T-helper 1 cell (primary cell): ENCODE measurements at places on chromosomes 3 and 15.

DNA sequence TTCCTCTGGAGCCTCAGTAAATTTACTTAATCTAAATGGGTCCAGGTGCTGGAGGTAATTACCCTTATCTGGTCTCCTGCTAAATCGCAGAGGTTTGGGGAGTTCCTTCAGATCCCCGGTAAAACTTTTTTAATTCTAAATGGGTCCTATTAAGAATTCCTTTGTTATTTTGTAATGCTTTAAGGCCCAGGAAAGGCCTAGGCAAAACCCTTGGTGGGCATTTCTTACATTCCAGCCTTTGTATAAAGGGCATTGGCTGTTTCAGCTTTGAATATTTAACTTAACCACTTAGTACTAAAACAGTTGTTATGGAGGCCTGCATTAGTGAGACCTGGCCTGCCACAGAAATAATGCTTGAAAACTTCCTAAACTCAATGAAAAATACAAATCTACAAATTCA lies 14.9 kb upstream of the ZNF662 start:
- no peak for DNase-seq

GRCh38 chr3:16789344-16790120 lies 95.2 kb upstream of the PLCL2 start:
- no peak for DNase-seq

GRCh38 chr3:4472312-4472711 lies 5.2 kb upstream of the SUMF1 start:
- DNase-seq, result no peak

DNA sequence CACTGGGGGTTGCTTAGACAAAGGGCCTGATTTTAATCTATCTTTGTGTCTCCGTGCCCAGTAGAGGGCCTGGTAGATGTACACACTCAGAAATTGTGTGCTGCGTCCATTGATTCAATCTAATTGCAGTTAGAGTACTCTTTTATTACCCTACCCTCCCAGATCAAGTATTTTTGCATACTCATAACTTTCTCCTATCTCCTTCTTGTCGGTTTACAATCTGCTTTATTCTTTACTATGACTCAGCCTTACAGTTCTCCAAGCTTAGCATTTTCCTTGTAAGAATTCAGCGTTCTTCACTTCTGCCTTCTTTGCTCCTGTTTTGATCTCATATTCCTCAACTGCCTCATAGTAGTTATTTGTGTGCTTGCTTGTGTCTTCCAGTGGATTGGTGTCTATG lies 124.5 kb upstream of the ARRDC4 start:
- DNase-seq, result no peak

DNA sequence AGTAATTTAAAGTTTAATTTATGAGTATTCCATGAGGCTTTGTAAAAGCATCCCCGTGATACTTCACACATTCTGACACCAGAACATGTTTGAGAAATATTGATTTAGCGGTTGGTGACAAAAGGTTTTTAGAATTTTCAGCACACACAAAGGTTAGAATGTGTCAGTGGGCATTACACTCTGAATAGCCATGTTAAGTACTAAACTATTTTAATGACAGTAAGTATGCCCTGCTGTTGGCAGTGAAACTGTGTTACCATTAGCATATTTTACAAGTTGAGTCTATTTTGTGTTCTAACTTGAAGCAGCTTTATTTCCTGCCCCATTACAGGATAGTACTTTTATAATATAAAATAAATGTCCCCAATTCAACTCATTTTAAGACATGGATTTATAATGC lies 66.5 kb downstream of the ADAMTSL3 start:
- DNase-seq, result no peak

- DNase-seq, result no peak
Observed at GRCh38 chr3:57892423-57892822, 115.8 kb upstream of the FLNB start.

- no peak for DNase-seq
Observed at GRCh38 chr3:178455226-178455625, 81.0 kb upstream of the KCNMB2 start.

GRCh38 chr15:71393383-71393782 lies 278.1 kb downstream of the THSD4 start:
- DNase-seq, result no peak

GRCh38 chr3:177419904-177420601 lies 222.8 kb upstream of the TBL1XR1 start:
- no peak for DNase-seq

DNA sequence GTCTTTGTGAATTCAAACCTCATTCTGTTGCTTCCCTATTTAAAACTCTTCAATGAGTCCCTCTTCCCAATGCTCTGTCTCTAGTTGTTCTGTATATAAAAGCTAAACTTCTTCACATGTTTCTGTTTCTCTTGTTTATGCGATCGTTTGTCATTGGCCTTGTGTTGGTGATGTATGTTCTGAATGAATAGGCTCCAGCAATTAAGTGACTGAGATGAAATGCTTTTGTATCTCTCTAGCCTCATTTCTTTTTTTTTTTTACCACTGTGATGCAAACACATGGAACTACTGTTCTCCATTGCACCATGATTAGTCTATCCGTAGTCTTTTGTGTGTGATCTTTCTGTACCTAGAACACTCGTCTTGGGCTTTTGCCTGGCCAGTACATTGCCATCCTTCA lies 380.5 kb upstream of the TPRG1 start:
- DNase-seq, result no peak

- DNase-seq, result no peak
Observed at GRCh38 chr3:161691677-161692076, 195.1 kb downstream of the OTOL1 start.

DNA sequence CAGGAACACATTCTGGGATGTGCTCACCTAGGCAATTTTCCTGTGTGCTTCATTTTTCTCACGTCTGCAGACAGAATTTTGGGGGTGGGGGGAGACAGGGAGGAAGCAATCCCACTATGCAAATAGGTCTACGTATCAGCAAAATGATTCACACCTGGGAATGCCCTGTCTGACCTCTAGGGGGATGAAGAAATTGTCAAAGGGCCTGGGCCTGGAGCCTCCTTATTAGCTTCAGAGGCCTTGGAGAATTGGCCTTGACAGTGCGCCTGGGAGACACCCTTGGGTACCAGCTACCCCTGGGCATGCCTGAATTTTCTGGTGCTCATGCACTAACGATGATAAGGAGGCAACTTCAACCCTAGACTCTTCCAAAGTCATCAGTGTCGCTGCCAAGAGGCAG lies 207.5 kb downstream of the CADPS start:
- no peak for DNase-seq

GRCh38 chr3:109572301-109572700 lies 235.0 kb upstream of the DPPA4 start:
- DNase-seq, result no peak

DNA sequence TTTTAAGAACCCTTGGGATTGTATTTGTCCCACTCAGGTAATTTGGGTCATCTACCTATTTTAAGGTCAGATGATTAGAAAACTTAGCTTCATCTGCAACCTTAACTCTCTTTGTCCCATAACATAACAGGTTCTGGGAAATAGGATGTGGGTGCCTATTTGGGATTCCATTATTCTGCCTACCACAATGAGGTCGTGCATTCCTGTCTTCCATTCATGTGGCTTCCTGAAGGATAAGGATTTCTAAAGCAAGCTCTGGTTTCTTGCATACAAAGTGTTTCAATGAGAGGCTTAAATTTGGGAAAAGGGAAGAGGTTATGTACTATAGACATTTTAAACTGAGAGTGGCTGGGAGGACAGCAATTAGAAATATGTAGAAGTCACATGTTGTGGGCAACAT lies 190.3 kb downstream of the MCTP2 start:
- DNase-seq, result no peak

DNA sequence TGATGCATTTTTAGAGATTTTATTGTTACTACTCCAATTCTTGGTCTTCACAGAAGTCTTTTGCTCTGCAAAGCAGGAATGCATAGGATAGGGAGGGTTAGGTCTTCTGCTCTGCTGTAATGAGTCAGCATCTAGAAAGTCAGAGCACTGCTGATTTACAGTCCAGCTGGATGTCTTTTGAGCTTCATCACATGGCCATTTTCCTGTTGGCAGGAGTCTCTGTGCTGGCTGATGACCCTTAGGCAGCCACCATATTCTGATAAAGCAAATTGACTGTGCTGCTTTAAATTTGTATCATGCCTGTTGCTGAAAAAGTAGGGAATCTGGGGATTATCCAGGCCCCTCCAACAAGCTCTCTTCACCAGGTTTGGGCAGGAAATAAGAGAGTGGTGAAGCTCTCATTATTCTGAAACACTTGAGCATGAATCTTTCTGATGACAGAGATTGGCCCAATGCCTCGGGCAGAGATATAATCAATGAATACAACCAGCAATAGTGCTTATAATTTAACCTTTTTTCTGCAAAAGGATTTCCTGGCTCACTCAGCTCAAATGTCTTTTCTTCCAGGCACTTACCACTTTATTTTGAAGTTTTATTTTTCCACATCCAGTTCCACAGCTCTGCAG lies 9.7 kb upstream of the CRBN start:
- DNase-seq, result no peak

- no peak for DNase-seq
Observed at GRCh38 chr3:141726483-141726882, 11.6 kb upstream of the RNF7 start.

GRCh38 chr3:15310491-15311370 lies 21.7 kb downstream of the SH3BP5 start:
- peak; percentile 16 for DNase-seq

- DNase-seq, result no peak
Observed at GRCh38 chr3:57910990-57911389, 97.2 kb upstream of the FLNB start.

DNA sequence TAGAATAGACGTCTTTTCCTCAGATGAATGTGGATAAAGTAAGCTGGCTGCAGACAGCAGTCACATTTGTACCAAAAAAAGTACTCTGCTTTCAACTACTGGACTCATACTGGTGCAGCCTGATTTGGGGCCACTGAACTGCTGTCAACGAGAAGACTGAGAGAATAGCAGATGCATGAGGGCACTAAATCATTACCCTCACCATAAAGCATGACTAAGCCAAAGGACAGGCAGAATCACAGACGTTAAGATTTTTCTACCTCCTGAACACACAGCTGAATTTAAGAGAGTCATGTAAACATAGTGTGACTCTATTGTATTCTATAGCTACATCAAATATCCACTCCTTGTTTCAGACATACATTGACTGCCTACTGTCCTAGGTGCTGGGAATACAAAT lies 67.8 kb upstream of the CDAN1 start:
- no peak for DNase-seq

- no peak for DNase-seq
Observed at GRCh38 chr3:60176614-60177013, 1074.6 kb downstream of the FHIT start.

DNA sequence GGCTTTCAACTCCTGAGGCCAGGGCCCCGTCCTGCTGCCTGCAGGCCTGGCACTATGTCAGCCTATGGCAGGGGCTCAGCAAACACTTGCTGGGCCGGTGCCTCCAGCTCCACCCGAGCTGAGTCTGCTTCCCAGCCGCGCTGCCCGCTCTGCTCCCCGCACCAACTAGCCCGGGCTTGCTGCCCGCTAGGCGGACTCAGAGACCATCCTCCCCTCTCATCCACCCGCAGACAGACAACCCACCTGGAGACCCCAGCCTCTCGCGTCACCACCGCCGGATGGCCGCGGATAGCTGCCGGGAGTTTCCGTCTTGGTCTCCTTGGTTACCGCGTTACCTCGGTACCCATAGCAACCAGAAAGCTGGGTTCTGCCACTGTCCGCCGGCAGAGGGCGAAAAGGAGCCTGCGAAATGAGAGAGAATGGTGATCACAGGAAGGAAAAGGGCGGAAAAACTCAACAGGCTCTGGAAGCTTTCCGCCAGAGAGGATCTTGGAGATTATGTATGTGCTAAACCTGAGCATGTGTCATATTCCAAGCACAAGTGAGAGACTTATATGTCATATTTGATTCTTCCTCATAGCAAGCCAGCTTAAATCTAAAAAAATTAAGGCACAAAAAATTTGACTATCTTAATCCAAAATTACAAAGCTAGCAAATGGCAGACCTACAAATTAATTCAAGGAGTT lies at the start of gene ZBBX:
Gene ZBBX, minus strand, starts transcription at position 294 of the 686 bp plus-strand sequence. CDS start 7,396 bp downstream, outside the sequence.
- peak; percentile 74 for DNase-seq

GRCh38 chr3:21407743-21408142 lies 343.3 kb downstream of the ZNF385D start:
- DNase-seq, result no peak

DNA sequence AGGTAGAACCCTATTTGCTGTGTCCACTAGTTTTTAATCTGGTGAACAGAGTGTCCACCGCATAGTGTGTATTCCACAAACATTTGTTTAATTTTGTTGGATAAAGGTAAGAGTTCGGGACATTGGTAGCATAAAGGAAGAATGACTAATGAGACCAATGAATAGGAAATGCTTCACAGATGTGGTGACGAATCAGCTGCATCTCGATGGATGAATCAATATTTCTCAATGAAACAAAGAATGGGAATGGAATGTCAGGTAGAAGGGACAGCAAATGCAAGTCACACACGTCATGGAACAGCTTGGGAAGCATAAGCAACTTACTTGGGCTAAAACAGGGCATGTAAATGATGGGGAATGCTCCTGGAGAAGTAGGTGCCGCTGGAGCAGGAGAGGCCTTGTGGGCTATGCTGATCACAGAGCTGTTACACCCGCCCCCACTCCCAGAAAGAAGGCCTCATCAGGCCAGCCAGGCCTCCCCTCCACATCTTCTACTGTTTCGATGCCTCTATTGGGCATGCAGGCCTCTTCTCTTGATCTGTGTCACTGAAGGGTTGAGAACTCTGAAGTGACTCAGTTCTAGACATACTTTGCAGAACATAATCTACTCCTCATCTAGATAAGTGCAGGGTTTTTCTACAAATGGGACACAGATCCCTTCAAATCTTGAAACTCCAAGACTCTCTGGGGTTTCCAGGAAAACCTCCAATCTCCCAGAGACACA lies 120.0 kb upstream of the GADL1 start:
- DNase-seq, result no peak

DNA sequence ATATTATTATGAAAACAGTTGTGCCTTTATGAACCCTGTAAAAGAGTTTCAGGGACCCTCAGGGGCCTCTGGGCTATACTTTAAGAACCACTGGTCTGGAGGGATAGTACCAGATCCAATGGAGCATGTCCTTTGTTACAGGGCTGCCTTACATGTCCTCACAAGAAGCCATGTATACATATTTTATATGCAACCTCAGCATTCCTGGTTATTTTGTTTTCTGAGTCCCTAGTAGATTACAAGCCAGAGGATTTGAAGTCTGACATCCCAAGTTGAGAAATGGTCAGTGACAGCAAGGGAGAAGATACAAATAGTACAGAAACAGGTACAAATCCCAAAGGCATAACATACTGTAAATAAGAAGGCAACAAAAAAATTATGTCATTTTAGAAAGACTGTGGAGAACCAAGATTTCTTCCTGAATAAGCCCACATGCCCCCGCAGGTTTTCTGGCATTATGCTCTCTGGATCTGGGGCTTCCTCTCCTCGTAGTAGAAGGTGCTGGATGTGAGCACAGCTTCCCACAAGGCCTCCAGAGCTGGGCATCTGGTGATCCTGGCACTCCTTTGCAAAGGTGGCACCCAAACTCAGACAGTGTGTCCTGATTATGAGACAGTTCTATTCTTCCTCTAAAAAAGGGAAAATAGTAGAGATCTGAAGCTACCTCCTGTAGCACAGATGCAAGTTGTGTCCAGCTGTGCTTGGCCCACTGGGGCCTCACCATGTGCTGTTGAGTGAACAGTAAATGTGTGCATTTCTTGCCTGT lies 114.0 kb downstream of the NR1D2 start:
- no peak for DNase-seq

- DNase-seq, result no peak
Observed at GRCh38 chr3:122727294-122727693, 46.7 kb downstream of the PARP14 start.
